ENCODE measurements at places on chromosomes 11 and 22.

DNA sequence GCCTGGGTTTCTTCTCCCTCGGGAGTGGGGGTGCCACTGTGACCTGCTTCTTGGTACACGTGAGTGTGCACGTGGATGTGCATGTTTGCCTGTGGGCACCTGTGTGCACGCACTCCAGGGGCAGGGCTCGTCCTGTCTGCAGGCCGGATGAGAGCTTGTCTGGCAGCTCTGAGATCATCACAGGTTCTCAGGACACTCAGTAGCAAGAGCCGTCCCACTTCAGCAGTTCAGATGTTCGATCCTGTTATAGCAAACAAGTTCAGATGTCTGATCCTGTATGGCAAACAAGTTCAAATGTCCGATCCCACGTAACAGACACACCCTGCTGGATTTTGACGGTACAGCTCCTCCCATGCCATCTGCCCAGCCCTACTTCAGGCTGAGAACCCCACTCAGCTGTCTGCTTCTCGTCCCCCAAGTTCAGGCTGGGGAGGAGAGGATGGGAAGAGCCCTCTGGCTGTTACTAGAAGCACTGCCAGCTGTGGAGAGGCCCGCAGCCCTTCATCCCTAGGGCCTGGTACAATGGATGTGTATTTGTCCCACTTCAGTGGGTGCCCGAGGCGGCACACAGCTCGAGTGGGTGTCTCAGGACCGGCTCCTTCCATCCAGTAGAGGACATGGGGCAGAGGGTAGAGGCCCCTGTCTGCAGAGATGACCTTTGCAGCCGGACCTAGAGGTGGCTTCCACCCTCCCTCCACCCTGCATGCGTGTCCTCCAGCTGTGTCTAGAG, 1126.9 kb downstream of the BRD1 start:
- DNase-seq = no peak

- DNase-seq = no peak
Measured at GRCh38 chr22:23688571-23688970, 2.2 kb upstream of the RGL4 start.

GRCh38 chr11:73833067-73833466, 43.6 kb downstream of the COA4 start:
- DNase-seq = no peak

- no peak for DNase-seq
Measured at GRCh38 chr11:81032906-81033305, 1592.1 kb upstream of the TENM4 start.

DNA sequence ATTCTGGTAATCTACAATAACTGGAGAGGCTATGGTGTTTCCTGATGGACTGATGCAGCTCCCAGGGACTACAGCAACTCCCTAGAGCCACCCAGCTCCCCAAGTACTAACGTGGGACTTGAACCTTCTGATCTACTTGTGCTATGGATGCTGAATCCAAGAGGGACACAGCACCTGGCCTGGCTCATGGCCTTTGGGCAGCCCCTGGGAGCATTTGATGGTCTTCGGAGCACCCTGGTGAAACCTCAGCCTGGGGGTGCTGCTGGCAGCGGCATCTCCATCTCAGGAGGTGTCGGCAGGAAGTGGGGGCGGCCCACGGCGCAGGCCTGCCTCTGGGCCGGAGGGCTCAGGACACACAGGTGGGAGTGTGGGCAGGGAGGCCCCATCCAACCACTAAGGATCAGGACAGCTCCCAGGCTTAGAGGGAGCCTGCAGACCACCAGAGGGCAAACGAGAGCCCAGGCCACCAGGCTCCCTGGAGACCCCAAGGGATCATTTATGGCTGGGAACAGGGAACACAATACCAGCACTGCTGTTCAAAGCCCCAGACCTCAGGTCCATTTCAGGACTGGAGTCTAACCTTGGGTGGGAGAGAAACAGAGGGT, 8.7 kb downstream of the EHD1 start:
- no peak for DNase-seq

GRCh38 chr11:115049796-115050195, 371.5 kb downstream of the NXPE2 start:
- no peak for DNase-seq

- no peak for DNase-seq
Measured at GRCh38 chr11:57551941-57552340, 14.5 kb downstream of the SMTNL1 start.

DNA sequence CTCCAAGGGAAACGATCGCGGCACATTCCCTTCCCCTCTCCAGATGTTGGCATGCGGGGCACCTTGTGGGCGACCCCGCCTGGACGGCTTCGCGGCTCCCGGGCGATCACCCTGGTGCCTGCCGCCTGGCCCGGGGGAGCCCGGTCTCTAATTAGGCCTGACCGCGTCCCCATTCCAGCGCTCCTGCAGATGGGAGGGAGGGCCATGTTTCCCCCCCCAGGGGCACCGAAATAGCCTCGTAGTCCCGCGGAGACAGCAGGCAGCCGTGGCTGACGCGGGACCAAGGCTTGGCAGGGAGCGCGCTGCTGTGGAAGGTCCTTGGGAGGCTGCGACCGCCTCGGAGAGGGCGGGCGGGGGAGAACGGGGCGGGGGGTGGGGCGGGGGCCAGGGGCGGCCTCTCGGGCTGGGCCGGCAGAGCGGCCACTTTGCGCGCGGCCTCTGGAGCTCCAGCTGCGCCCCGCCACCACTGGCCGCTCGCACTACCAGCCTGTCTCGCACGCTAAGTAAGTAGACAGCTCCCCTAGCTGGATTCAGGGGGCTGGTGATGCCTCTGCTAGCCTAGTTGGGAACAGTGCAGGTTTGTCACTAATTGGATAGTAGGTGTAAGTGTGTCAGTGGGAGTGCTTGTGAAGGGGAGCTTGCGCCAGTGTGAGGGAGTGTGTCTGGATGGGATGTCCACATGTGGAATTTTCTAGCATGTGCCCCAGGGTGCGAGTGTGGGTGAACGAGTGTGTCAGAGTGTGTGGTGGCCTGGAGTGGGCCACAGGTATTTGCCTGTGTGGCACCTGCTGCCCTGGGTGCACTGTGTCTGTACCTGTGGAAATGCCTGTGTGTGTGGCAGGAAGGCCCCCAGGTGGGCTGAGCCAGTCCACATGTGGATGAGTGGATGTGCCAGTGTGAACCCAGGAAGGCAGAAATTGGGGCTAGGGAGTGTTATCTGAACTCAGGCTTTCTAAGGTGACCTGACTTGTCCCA, at the start of gene INSC:
Gene INSC (plus strand): TSS at position 423 of the 975 bp plus-strand sequence. CDS start 34,252 bp downstream, outside the sequence.
- no peak for DNase-seq
